Activated naive CD8-positive, alpha-beta T cell treated with anti-CD3 and anti-CD28 coated beads, Interleukin-2, amount 50 U/mL, for 24 hours (primary cell): ENCODE measurements at places on chromosomes 7 and 10.

DNA sequence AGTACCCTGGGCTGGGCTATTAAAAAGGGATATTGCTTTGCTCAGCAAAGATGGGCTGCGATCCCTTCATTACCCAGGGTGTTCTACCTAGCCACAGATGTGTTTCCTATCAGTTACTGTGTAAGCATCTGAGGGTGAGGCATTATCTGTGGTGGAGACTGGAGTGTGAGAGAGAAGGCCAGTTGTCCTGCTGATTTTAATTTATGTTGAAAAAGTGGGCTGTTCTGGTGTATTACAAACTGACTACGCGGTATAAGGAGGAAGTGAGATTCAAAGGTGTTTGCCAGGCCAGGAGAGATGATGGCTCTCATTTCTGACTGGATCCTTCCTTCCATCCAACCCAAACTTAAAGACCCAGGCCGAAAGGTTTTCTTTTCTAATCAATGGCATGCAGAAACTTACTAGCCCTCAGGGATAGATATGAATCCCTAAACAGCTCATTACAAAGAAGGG, 7.6 kb downstream of the TCF7L2 start:
- DNase-seq: no peak

DNA sequence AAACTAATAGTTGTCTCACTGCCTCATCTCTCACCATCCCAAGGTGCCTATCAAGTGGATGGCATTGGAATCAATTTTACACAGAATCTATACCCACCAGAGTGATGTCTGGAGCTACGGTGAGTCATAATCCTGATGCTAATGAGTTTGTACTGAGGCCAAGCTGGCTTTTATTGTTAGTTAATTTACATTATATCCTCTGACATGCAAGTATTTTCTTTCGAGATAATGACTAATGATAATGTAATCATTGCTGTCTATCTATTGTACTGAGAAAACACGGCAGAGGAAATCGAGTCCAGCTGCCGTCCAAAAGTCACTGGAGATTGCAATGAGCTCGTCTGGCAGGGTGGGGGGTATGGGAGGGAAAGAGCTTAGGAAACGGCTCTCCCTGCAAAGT, 172.4 kb upstream of the LANCL2 start:
- DNase-seq: no peak

- DNase-seq: no peak
Measured at GRCh38 chr7:30795161-30795948, 24.1 kb downstream of the MINDY4 start.

DNA sequence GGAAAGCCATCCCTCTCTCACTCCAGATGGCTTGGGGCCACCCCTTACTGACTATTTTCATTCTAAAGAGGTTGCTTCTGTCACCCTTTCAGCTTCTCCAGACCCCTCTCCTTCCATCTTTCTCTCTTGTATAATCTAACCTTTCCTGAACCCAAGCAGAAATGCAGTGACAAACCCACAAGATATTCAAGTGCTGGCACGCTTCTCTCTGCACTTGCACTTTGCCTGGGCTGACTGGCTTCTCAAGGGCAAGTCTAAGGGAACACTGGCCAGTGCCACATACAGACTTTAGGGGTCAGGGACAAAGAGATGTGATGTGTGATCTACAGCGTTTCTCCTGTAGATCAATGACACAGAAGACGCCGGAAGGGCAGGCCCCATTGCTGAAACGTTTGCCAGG, 150.4 kb upstream of the LANCL2 start:
- no peak for DNase-seq

DNA sequence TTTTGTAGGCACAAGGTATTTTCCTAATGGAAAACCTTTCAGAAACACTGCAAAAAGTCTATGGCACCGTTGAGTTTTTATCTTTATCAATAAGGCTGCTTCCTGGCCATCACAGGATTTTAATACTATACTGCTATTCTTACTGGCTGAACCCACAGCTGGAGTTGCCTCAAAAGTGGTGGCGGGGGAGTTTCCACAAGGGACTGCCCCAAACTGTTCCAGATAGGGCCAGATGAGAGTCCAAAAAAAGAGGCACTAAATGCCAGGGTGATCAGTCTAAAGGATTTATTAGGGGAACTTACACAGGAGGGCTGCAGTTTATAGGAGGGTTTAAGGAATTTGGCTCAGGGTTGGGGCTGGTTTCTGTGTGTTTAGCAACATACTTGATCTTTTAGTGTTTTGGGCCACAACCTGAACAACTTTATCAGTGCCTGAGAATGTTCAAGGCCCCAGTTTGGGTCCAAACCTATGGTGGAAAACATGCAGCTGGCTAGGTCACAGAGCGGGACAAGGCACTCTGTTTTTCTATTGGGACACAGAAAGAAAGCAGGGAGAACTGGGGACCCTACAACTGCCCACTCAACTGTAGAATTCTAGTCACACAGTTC, 41.4 kb downstream of the STAM start:
- peak; percentile 46 for DNase-seq

- DNase-seq: no peak
Measured at GRCh38 chr10:89505640-89506275, 29.6 kb downstream of the SLC16A12 start.

DNA sequence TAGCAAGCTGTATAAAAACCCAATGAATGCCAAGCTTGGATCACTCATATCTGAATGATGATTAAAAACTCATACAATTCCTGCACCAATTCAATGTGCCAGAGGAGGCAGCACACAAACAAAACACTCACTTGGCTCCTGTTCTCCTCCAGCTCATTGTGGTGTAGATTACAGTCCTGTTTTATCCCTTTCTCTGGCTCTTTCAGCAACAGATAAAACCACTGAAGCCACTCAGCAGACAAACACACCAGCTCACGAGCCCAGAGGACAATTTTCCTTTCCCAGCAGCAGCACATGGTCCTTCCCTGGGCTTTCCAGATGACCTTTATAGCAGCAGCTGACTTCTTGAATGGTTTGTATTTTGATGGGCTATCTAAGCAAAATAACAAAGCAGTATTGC, 107.3 kb upstream of the STARD3NL start:
- no peak for DNase-seq

- no peak for DNase-seq
Measured at GRCh38 chr7:31410265-31410664, 69.7 kb upstream of the NEUROD6 start.

- DNase-seq: no peak
Measured at GRCh38 chr10:3169673-3170072, 2.9 kb downstream of the PITRM1 start.

GRCh38 chr10:72265508-72265907, 8.2 kb upstream of the DDIT4 start:
- no peak for DNase-seq

- DNase-seq: peak; percentile 47
Measured at GRCh38 chr10:74081192-74081803, 69.3 kb downstream of the AP3M1 start.

GRCh38 chr7:2644562-2645273, 12.9 kb downstream of the TTYH3 start:
- DNase-seq: no peak

DNA sequence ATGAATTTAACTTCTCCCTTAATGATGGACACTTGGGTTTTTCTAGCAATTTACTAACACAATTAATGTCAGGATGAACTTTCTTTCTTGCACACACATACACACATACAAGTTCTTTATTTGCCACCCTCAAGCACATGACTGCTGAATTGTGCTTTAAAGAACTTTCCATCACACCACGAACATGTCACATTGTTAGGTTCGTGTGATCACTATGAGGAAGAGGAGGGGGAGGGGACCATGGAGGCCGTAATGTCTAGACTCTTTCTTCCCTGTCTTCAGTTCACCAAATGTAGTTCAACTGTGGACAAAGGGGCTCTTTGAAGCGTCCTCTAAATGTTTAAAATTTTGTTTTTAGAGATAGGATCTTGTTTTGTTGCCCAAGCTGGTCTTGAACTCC, 31.0 kb downstream of the NUP42 start:
- no peak for DNase-seq

DNA sequence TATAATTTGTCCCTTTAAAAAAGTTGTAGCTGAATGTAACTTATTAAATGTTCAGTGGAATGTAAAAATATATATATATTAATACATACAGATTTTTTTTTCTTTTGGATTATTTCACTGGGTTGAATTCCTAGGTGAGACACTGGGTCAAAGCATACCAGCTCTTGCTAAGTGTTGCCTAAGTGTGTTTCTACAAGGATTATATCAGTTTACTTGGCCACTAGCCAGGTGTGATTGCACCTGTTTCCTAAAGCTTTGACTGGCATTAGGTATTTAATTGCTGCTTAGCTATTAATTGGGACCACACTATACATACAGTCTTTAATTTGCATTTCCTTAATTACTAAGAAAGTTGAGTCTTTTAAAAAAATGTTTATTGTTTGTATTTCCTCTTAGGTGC, 5.5 kb upstream of the ELOVL3 start:
- DNase-seq: no peak
